ENCODE measurements at places on chromosomes 7 and 10.

DNA sequence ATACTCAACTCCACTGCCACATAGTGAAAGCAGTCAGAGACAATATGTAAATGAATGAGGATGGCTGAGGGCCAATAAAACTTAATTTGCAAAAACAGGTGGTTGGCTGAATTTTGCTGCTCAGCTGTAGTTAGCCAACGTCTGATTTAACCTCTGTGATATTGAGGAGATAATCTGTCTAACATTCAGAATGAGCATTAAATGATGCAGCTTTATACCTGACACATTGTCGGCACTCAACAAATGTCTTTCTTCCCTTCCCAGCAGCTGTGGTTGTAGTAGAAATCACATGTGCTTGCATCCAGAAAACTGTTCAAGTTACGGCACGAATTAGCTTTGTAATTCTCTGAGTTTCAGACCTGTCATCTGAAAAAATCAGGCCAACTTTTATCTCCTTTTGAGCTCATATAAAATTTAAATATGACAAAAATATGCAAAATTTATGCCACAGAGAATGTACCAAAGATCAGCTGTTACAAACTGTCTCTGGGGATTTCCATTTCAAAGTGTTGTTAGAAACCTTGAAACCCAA lies 1239.7 kb downstream of the GATA3 start:
- no peaks in the 10 kb centered on the region for H3K36me3 ChIP-seq
- no peak for DNase-seq
- no peaks in the 10 kb centered on the region for H3K4me1 ChIP-seq
- no peaks in the 10 kb centered on the region for H3K27me3 ChIP-seq
- no peak overlapping the region for H3K4me3 ChIP-seq
- H3K27ac ChIP-seq, result no peak overlapping the region

DNA sequence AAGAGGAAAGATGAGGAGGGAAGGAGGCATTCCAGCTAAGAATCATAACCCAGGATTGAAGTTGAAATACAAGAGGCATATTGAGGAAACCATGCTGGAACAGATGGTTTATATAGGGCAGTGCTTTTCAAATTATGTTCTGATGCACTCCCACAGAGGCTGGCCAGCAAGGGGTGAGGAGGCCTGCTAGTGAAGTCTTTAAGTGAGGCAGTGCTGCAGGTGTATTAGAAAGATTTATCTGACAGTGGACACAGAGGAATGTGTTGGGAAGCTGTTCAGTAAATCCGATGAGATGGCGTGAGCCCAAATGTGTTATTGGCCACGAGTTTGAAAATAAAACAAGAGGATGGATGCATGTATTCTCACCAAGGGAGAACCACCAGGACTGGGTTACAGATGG lies 28.6 kb downstream of the REEP3 start:
- H3K36me3 ChIP-seq, result peaks cover 2% of the 10 kb centered on the region
- H3K27ac ChIP-seq, result no peak overlapping the region
- no peak overlapping the region for H3K4me3 ChIP-seq
- no peak for DNase-seq

DNA sequence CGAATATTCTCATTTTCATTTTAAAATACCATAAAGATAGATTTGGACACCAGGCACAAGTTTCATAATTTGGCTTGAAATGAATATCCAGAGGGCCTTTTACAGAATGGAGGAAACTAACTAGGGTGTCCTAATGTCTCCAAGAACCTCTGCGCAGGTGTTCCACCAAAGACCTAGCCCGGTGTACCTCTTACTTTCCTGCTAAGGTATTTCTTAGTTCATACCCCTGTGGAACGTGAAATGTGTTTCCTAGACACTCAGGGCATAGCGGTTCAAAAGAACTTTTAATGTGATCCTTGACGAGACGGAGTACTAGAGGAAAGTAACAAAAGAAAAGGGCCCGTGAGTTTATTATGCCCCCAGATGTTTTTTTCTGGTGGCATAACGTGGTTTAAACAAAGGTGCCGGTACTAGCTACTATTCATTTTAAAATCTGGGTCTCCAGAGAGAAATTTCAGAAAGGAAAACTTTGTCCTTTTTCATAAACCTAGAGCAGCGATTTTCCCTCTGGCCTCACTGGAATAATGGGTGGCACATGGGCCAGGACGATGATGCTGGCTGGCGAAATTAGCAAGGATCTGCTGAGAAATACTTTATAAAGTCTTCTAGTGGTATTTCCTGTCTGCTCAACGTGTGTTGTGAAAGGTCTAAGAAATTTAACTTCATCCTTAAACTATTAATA lies 1.4 kb downstream of the APBB1IP start:
- H3K36me3 ChIP-seq, result no peaks in the 10 kb centered on the region
- peak overlapping the region; percentile 64 for H3K4me3 ChIP-seq
- H3K27ac ChIP-seq, result peak overlapping the region; percentile 80
- no peak for DNase-seq
- peaks cover 16% of the 10 kb centered on the region for H3K27me3 ChIP-seq

- H3K27me3 ChIP-seq, result no peaks in the 10 kb centered on the region
- no peaks in the 10 kb centered on the region for H3K36me3 ChIP-seq
- H3K4me3 ChIP-seq, result no peak overlapping the region
- peak; percentile 89 for DNase-seq
- no peaks in the 10 kb centered on the region for H3K4me1 ChIP-seq
These were observed 13.4 kb upstream of the HNRNPH3 start for GRCh38 chr10:68318331-68319059.

- no peak overlapping the region for H3K4me3 ChIP-seq
- no peak for DNase-seq
- H3K36me3 ChIP-seq, result no peaks in the 10 kb centered on the region
- no peaks in the 10 kb centered on the region for H3K4me1 ChIP-seq
- H3K27ac ChIP-seq, result no peak overlapping the region
These were observed 26.3 kb downstream of the GPR141 start for GRCh38 chr7:37709631-37710509.

DNA sequence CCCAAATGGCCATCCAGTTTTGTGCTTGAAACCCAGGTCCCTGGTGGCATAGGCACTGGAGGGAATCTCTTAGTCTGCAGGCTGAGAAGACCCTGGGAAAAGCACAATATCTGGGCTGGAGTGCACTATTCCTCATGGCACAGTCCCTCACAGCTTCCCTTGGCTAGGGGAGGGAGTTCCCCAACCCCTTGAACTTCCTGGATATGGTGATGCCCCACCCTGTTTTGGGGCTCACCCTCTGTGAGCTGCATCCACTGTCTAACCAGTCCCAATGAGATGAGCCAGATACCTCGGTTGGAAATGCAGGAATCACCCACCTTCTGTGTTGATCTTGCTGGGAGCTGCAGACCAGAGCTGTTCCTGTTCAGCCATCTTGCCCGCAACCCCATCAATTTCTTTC lies 19.8 kb upstream of the NAMPT start:
- no peak overlapping the region for H3K27ac ChIP-seq
- no peaks in the 10 kb centered on the region for H3K27me3 ChIP-seq
- no peaks in the 10 kb centered on the region for H3K36me3 ChIP-seq
- no peaks in the 10 kb centered on the region for H3K4me1 ChIP-seq
- H3K4me3 ChIP-seq, result no peak overlapping the region

- H3K4me1 ChIP-seq, result no peaks in the 10 kb centered on the region
- DNase-seq, result no peak
- H3K27me3 ChIP-seq, result no peaks in the 10 kb centered on the region
- H3K27ac ChIP-seq, result no peak overlapping the region
These were observed 148.4 kb downstream of the KLF6 start for GRCh38 chr10:3636356-3637181.

DNA sequence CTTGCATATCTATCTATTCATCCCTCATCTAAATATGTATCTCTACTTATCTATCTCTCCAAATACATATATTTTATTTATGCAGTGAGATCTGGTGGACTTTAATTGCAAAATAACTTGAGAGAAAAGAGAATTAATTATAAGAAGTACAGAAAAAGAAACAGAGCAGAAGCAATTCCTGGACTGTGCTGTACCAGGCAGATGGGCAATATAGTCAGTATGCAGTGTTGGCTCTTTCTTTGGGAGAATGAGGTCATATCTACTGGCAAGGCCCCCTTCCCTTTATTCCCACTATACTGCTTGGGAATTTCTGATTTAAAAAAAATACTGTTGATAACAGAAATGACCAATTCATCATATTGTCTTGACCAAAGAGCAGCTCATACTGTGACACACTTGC lies 49.0 kb upstream of the TOMM7 start:
- H3K27me3 ChIP-seq, result no peaks in the 10 kb centered on the region
- H3K36me3 ChIP-seq, result no peaks in the 10 kb centered on the region
- no peaks in the 10 kb centered on the region for H3K4me1 ChIP-seq
- no peak overlapping the region for H3K4me3 ChIP-seq
- no peak for DNase-seq
- H3K27ac ChIP-seq, result no peak overlapping the region

GRCh38 chr10:104139221-104139620 lies 17.2 kb downstream of the SFR1 start:
- no peaks in the 10 kb centered on the region for H3K36me3 ChIP-seq
- H3K27ac ChIP-seq, result no peak overlapping the region
- H3K4me1 ChIP-seq, result no peaks in the 10 kb centered on the region
- no peak overlapping the region for H3K4me3 ChIP-seq
- DNase-seq, result no peak
- no peaks in the 10 kb centered on the region for H3K27me3 ChIP-seq

Measured in small intestine (tissue), 16 donors.